ENCODE measurements at places on chromosomes 7 and 10.

DNA sequence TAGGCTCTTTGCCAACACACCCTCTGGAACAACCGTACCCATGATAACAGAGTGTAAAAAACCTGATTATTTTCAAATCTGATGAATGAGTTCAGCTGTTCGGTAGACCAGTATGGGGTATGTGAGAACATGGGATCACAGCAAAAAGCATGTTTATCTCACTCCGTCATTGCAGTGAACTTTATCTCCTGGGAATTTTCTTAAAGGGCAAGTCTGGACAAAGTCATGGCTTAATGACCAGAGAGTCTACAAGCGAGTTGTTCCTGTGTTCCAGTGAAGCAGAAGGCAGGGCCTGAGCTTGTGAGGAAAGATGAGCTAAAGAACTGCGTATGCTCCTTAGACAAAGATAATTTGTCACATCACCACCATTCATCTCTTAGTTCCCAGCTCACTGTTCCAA, 219.7 kb downstream of the TRIL start:
- no peak for DNase-seq

GRCh38 chr10:20877986-20878983, 18.8 kb downstream of the NEBL start:
- DNase-seq: no peak

DNA sequence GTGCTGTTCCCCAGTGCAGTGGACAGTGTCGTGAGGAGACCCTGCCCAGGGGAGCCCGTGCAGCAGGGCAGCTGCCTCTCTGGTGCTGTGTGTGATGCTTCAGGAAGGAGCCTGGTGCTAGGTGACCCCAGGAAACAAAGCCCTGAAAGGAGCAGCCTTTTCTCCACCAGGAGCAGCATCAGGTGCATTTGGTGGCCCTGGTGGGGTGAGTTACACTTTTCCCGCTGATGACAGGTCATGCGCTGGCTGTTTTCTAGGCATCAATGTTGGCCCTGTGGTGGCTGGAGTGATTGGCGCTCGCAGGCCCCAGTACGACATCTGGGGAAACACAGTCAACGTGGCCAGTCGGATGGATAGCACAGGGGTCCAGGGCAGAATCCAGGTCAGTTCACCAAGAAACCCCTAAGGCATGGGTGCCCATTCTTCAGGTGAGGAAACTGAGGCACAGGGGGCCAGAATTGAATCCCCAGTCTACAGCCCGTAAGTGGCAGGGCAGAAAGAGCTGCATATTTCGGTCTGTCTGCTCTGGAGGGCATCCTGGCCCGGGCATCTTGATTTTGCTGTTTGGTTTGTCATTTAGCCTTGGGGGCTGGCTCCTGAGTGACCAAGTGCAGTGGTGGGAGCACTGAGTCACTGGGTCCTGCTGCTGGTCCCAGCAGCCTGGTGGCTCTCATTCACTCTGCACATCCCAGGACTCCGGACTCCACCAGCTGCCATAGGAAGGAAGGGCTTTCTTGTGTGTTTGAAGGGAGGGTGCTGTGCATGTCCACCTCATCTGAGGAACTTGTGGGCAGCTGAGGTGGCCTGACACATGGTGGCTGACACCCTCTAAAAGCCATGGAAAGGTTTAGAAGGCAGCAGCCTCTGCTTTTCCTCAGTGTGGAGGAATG, 136.3 kb downstream of the ADCY1 start:
- DNase-seq: no peak

DNA sequence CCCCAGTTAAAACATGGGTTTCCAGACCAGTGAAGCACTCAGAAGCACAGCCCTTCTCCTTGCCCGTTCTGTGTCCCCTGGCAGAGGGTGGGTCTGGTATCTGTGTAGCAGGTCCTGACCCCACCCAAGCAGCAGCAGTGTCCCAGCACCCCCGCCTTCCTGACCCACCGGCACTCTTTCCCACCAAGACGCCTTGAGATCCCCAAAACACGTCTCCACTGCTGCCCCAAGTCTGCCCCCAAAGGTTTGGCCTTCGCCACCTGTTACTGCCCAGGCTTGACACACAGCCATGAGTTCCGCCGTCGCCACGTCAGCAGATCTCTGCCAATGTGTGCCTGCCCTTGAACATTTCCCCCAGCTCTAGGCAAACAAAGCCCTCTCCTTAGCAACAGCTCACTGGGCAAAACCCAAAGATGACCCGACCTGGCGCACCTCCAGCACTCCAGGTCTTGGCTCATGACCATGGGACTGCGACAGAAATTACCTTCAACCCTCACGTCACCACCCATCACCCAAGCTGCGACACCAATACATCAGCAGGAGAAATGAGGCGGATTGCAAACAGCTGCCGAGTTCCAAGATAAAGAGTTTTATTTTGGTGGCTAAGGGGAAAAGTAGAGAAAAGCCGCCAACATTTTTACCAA, 75.6 kb downstream of the CTBP2 start:
- DNase-seq: no peak

GRCh38 chr10:66822801-66823200, 103.0 kb upstream of the LRRTM3 start:
- DNase-seq: no peak

DNA sequence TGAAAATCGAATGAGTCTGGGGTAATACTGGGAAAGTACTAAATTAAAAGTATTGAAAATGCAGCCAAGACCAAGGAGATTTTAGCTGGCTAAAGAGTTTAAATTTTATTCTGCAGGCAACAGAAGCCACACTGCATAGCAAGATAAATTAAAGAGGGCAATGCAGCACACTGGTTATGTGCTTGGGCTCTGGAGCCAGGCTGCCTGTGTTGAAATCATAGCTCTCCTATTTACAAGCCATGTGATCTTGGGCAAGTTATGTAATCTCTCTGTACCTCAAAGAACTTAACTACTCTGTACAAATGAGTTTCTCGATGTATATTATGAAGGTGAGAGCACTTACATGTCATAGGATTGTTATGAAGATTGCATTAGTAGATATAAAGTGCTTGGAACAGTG, 9.9 kb downstream of the SLC25A13 start:
- DNase-seq: no peak

- DNase-seq: no peak
Observed at GRCh38 chr7:34019301-34019790, 114.0 kb downstream of the BMPER start.

- DNase-seq: no peak
Observed at GRCh38 chr7:134767520-134768168, 11.8 kb upstream of the CALD1 start.

DNA sequence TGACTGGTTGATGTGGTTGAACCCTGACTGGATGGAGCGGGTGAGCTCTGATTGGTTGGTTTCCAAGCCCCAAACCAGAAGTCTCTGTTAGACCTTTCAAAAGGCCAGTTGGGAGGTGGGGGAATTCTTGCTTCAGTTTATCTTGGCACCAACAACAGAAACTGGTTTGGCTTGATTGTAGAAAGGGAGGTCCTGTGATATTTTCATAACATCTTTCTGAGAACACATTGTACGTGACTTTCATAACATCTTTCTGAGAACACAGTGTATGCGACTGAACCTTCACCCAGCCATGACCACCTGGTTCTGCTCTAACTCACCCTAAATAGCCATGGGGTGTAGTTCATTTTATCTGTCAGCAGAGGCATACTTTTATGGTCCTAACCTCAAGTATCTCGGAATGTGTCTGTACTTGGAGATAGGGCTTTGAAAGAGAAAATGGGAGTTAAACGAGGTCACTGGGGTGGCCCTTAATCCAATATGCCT, 88.3 kb downstream of the GALNT17 start:
- DNase-seq: no peak

GRCh38 chr10:33643042-33643441, 308.6 kb upstream of the NRP1 start:
- no peak for DNase-seq

- no peak for DNase-seq
Observed at GRCh38 chr10:112954974-112955581, 5.0 kb downstream of the TCF7L2 start.

DNA sequence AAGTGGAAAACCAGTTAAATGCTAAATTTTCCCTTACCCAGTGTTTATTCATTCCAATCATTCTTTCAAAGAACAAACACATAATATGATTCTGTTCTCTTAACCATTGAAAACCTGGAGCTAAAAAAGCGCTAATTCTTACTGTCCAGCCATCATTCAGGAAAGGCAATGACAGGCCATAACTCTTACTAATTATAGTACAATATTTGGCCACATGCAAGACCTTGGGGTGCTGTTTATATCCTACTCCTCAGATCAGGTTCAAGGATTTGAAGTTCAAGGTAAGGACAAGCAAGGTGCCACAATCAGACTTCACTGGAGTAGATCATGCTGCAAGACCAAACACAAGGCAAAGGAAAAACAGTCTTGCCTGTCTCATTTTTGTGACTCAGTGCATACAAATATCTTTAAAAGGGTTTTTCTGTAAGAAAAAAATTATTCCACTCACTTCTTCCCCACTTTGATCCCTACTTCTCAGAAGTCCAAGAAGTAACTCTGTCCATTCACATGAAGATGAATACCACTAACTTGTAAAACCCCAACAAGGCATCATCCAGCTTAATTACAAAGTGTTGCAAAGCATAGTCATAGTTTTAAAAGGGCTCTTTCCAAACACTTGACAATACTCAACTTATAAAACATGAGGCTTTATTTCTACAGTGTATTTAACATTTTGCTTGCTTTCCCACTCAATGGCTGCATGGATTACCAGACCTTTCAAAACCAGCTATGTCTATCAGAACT, 153.0 kb downstream of the DOCK4 start:
- DNase-seq: no peak

DNA sequence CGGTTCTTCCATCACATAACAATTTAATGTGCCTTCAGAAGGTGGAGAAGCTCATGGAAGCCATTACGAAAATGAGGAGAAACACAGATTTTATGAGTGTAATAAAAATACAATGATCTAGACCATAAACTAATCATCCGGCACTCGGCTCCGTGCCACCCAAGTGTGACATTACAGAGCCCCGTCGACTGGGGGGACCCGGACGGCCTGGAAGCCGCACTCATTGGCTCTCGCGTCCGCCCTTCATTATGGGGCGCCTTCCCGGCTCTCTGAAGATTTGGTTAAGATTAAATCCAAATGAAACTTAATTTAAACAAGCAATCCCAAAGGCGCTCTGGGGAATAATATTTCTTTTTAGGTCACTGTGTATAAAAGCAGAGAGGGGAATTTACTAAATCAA, 242.6 kb downstream of the DNAJB6 start:
- no peak for DNase-seq

All from activated gamma-delta T cell (primary cell).